Stimulated activated CD8-positive, alpha-beta memory T cell treated with anti-CD3 and anti-CD28 coated beads, Interleukin-2, amount 100 ng/mL, for 1 hour (primary cell): ENCODE measurements at places on chromosomes 3 and 15.

DNA sequence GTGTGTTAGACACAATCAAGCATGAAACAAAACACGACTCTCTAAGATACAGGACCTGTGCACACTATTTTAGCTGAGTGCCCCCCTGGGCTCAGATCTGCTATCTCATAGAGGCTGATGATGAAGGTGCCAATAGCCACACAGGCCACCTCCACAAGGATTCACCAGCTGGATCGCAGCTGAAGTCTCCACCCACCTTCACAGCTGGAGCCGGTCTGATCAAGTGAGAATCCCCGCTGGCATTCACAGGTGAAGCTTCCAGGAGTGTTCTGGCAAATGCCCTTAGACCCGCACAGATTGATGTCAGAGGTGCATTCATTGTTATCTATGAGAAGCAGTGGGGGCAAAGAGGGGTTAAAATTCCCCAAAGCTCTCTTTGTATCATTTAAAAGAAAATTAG, 90.1 kb downstream of the DUT start:
- DNase-seq = no peak

DNA sequence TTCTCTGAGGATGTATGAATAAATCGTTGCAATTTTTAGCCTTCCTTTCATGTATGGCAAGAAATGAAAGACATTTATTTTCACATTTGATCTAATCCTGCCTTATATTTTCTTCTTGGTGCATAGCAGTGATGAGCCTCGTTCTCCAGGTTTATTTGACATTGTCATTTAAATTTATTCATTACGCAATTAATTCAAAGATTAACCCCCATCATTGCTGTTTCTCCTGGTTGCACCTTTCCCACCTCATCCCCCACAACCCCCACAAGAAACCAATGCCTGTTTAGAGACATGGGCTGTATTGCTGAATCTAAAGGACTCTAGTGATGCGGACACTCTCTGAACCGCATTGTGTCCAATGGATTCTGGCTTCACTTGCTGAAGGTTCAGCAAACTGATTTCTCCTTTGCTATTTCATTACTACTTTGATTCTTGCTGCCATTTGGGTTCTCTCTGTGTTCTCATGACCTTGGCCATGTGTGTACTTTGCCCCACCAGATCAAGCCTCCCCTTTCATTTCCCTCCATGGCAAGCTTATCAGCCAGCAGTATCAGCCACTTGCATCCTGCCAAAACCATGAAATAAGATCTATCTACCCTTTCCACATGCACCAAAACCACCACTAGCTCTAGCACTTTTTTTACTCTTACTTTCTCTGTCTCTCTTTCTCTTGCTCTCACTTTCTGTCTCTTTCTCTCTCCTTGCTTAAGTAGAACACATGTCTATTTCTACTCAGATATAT, 382.7 kb downstream of the GBE1 start:
- DNase-seq = no peak

DNA sequence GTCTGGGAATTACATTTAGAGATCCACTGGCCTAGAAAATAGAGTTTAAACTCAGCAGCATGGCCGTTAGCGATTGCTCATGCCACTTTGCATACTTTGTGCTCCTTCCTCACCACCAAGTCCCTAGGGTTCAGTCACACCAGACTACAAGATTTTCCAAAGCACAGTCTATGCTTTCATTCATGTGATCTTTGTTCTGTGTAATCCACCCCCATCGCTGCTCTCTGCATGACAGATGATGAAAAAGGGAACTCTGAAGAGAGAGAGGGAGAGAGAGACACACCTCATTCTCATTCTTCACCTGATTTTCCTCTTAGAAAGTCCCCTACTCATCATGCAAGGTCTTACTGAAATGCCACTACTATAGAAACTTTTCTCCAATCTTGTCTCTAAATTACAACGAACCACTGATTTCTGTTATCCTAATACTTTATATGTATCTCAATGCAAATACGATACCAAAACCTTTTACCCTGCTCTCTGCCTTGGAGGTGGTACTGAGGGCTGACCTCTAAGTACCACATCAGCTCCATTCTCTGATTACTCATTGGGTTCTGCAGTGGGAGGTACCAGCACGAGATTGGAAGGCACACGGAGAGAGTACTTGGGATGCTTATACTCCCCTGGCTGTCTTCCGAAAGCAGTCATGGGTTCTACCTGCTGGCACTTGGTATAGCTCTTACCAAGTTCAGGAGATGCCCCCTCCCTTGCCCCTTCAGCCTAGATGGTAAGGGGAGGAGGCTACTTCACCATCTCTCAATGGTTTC, 1.1 kb upstream of the PARP15 start:
- no peak for DNase-seq

DNA sequence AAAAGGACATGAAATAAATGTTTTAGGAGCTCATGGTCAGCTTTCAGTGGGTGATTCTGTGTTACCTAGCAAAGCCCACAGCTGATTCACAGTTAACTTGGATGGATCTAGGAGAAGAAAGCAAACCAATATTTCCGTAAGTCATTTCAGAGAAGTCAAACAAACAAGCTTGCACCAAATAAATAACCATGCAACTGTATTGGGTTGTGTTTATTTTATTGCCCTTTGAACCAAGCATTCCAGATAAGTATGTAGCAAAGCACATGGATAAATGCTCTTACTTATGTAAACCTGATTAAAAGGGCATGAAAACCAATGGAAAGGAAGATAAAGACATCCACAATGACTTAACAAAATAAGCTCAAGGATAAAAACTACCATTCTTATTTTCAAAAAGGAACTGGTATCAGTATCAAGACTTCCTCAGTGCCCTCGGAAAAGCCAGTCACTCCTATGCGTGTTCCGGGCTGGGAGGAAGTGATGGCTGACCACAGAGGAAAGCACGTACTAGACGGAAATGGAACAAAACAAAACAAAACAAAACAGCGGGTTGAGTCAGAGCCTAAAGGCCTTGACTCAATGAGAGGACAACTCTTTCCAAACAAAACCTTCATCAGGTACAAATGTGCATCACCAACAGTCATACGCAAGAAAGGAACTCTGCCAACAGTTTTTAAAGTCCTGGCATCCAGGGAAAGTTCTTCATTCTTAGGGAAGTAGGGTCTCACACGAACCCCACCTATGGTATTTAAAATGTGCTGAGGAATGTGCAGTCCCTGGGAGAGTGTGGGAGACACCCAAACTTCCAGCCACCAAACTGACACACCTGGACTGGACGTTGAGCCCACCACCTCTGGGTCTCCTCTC, 103.3 kb downstream of the SNRK start:
- peak; percentile 45 for DNase-seq

- peak; percentile 5 for DNase-seq
These were observed 611 bp upstream of the BNIP2 start for GRCh38 chr15:59689626-59690236.

GRCh38 chr15:72099155-72099554, 18.8 kb downstream of the MYO9A start:
- DNase-seq = no peak

GRCh38 chr3:136021803-136022202, 56.3 kb downstream of the PPP2R3A start:
- DNase-seq = no peak
